ENCODE measurements at places on chromosomes 6 and 20.

DNA sequence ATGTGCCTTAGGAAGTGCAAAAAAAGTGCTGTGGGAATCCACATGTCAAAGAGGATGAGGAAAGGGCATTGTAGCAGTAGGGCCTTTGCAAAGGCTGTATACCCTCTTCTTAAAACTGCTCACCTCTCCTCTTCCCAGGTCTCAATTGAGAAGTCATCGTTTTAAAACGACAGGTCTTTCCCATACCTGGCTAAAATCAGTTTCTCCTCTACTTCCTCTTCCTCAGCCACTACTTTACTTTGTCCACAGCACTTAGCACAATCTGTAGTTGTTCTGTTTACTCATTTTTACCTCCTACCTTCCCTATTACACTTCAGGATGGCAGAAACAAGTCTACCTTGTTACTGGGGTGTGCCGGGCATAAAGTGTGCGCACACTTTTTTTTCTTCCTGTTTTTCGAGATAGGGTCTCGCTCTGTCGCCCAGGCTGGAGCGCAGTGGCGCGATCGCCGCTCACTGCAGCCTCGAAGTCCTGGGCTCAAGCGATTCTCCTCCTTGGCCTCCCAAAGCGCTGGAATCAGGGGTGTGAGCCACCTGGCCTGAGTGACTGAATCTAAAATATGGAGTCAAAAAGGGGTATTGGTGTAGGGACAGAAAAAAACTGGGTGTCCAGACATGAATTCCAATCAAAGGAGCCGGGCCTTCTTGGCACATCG, 9.8 kb upstream of the ELOVL5 start:
- no peak for DNase-seq

- DNase-seq = no peak
Measured at GRCh38 chr20:10067321-10067720, 32.5 kb downstream of the ANKEF1 start.

GRCh38 chr20:54539521-54540046, 64.2 kb downstream of the DOK5 start:
- no peak for DNase-seq

GRCh38 chr6:130425537-130425936, 59.7 kb downstream of the TMEM200A start:
- DNase-seq = no peak

DNA sequence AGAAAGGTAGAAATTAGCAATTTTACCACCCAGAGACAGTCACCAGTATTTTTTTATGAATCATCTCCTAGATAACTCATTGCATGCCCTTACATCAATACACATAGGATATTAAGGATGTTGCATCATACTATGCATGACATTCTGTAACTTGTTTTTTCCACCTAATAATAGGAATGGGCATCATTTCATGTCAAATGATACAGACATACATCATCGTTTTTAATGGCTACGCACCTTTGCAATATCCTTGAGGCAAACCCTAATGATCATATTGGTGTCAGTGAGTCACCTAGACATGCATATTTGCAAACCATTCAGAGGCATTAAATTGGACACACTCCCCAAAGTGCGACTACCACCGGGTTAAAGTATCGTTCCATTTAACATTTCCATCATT, 309.7 kb upstream of the AGPAT4 start:
- no peak for DNase-seq

DNA sequence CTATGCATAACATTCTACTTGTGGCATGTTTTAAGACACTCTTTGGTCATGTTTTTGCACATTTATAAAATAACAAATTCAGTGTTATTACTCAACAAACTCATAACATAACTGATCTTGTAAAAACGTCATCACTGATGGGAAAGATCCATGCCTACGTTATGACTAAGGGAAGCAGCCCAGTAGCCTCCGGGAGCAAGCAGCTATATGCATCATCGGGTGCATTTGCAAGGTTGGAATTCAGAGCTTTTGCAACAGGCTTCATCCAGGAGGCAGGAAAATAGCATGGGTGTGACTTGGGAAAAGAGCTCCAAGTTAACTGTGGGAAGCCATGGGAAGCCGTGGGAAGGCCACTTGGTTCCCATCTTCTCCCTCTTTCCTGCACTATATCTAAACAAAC, 271.6 kb upstream of the SGK1 start:
- DNase-seq = no peak

GRCh38 chr6:37745748-37746147, 48.1 kb upstream of the MDGA1 start:
- no peak for DNase-seq

- no peak for DNase-seq
Measured at GRCh38 chr6:108250240-108250866, 10.5 kb downstream of the SNX3 start.

DNA sequence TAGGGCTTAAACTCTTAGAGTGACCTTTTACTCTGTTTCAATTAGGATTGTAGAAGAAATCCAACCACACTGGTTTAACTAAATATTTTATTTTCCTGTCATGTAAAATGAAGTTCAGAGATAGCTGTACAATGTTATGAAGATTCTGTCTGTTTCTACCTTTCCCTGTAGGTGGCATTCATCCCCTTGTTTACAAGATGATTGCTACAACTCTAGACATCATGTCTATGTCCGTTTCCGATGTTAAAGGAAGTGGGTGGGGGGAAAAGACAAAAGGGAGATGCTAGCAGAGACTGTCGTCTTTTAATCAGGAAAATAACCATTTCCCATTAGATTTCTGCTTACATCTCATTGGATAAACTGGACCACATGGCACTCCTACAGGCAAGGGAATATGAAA, 30.9 kb upstream of the RIMS1 start:
- no peak for DNase-seq

GRCh38 chr6:1487239-1487638, 97.9 kb downstream of the FOXF2 start:
- DNase-seq = no peak

DNA sequence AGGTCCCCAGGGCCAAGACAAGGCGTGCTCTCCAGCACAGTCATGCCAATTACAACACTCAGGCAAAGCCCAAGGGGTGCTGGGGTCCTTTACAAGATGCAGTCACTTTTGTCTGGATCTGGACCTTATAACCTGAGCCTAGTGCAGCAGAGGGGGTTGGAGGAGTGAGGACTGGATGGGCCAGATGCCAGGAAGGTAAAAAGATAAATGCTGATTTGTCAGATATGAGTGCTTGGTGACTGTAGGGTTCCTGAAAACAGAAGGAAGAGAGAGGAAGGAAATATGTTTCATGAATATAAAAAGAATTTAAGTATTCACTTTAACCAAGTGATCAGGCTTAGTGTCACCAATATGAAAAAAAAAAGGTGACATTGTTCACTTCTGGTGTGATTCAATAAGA, 43.4 kb upstream of the TFAP2A start:
- no peak for DNase-seq

DNA sequence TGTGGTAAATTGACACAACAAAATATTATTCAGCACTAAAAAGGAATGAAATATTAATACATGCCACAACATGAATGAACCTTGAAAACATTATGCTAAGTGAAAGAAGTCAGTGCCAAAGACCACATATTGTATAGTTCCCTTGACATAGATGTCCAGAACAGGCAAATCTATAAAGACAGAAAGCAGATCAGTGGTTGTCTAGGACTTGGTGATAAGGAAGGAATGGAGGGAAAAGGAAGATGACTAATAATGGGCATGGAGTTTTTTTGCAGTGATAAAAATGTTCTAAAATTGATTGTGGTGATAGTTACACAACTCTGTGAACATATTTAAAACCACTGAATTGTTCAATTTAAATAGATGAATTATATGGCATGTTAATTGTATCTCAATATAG, 32.5 kb downstream of the TBX18 start:
- no peak for DNase-seq

DNA sequence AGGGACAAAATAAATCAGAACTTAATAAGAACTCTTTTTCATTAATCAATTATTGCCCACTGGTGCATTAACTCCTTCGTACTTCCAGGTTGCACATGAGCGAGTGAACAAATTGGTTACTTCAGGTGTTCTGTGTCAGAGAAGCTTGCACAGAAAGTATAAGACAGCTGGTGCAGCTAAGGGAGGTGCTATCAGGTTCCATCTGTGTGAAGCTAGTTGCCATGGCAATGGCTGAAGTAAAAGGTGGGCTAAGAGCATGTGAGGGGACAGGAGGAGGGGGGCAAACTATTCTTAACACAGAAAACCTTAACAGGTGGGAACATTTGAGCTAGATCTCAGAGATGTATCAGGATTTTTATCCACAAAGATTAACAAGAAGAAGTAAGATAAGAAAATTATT, 81.6 kb downstream of the MANEA start:
- DNase-seq = no peak

DNA sequence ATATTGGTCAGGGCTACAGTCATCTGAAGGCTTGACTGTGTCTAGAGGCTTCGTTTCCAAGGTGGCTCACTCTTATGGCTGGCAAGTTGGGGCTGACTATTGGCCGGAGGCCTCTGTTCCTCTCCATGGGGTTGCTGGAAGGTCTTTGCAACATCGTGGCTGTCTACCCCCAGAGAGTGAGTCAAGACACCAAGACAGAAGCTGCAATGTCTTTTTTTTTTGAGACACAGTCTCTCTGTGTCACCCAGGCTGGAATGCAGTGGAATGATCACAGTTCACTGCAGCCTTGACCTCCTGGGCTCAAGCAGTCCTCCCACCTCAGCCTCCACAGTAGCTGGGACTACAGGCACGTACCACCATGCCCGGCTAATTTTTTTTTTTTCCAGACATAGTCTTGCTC, 29.4 kb upstream of the KIF3B start:
- DNase-seq = no peak

DNA sequence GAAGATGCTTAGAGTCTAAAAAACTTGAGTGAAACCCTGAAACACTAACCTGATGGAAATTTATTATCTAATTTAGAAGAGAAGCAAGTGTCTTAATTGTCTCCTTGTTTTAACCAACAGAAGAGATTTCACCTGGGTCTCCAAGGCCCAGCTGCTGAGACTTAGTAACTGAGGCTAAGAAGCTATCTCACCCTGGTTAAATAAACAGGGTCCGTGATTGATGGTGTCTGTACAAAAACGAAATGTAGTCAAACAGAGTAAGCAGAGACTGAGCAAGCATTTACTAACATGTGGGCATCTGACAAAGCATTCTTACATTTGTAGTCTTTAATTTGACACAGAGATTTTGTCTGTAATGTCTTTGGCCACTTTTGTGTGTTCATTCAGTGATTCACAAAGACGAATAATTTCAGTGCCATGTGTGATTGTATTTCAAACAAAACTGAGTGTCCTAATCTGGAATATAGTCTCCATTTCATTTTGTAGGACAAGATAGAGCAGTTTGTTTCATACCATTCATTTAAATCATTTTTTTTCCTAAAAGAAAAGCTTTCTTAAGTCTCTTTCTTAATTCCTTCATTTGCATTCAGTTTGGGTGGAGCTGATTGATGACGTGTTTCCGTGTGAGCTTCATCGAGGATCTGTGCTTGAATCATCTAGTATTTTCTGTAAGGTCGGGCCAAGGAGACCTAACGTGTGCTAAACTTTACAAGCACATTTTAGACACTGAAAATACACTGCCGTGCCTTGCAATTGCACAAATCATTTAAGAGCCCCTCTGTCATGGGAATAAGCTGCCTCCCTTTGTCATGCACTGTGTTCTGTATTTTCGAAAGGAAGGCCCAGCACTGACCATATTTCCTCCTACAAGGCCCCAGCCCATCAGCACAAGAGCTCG, 170.6 kb upstream of the QKI start:
- DNase-seq = no peak

DNA sequence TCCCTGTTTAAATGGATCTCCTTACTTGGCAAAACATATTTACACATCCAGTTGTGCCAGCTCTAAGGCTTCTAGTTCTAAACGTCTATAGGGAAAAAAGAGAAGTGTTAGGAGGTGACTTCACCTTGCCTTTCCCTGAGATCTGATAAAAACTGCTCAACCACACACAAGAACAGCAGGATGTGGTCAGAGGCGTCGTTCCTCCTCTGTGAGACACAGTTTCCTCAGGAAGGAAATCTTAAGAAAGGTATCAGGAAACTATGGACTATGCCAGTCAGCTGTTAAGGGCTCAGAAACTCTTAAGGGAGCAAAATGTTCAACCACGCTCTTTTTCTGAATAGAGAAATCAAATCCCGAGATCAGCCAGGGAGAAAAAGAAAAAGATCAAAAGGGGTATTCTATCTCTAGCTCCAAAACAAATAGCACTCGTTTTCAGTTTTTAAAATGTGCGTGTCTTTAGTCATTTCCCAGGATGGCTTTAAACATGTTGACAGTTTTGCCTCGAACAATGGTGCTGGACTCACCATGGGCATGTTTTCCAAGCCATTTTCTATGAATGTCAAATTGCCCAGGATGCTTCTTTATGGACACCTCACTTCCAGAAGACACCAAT, 154.5 kb downstream of the HACE1 start:
- peak; percentile 1 for DNase-seq

GRCh38 chr6:128487746-128488145, 32.7 kb downstream of the PTPRK start:
- no peak for DNase-seq

DNA sequence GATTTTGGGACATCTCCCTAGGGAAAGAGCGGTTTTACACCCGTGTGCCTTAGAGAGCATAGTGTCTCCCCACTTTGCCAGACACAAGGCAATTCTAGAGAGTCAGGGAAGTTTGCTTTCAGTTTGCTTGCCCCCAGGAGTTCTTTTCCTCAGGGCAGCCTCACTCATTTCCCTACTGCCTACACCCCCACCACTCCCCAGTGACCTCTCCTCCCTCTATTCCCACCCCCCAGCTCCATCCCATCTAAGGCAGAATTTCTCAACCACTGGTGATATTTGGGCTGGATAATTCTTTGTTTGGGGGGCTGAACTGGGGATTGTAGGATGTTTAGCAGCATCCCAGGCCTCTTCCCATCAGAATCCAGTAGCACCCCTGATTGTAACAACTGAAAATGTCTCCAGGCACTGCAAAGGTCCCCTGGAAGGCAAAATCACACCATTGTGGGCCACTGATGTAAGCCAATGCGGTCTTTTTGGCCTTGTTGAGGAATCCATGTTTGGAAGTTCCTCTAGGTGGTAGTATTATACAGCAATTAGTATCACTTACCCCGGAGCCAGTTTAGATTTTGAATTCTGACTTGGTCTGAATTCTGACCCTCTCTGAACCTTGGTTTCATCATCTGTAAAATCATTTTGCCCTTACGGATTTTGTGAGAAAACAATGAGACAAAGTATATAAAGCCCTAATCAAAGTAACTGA, 1.3 kb downstream of the EPPIN start:
- no peak for DNase-seq
